Left lung (tissue), 14 donors: ENCODE measurements at places on chromosomes 12 and 14. TPM values are rescaled to one million over a fixed set of nuclear protein-coding genes. Genes with fewer than 3 reads are reported as not detected.

DNA sequence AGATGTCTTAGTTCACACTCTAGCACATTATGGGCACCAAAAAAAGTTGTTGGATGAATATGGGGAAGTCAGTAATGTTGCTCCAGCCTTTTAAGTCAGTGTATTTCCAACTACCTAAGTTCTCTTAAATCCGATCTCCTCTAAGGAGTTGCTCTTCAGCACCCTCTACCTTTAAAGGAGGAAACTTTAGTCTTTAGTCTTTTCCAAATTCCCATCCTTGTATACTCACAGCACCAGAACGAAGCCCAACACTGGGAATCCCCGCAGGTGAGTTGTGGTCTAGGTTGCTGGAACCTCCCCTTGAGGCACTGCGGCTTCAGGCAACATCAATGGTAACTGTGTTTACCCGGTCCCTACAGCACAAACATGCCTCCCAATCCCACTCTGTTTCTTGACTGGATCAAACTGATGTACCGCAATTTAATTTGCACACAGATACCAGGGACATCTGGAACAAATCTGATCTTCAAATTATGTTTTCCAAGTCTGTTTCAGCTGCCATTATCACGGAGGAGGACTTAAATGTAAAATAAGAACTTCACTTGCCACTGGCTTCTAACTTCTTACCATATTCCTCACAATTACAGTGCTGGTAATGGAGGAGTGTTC is 179.0 kb downstream of the FOXN3 start:
- DNase-seq, result no peak

- DNase-seq, result no peak
These were observed 58.6 kb downstream of the ABCC9 start for GRCh38 chr12:21882635-21883034.

DNA sequence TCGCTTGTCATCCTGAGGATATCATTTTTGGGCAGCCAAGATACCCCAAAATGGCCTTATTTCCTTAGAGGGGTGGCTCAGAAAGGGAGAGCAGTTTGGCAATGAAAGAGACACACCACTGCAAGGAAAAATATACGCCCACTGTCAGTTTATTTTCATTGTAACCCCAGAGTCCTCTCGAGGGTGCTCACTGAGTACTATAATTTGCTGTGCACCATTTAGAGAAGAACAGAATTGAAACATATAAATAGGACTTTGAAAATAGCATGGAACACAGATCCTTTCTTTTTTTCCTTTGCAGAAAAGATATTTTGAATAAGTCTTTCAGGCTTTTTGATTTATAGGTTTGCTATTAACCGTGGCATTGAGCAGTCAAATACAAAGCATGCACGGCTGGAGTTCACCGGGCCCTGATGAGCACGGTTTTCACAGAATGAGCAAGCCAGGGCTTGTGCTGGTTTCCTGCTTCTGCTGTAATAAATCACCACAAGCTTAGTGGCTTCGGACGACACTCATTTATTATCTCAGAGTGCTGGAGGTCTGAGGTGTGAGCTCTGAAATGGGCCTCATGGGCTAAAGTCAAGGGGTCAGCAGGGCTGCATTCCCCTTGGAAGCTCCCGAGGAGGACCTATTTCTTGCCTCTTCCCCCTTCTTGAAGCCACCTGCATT is 152.3 kb downstream of the ZNF664 start:
- no peak for DNase-seq

GLIPR1L1 gene
- 0.45 TPM for polyA plus RNA-seq

PRKD1 gene
- polyA plus RNA-seq, result 26.9 TPM

GPN3 gene
- polyA plus RNA-seq, result 28.7 TPM
